ENCODE measurements at places on chromosomes 7 and 10. TPM values are rescaled to one million over a fixed set of nuclear protein-coding genes. Genes with fewer than 3 reads are reported as not detected.

DNA sequence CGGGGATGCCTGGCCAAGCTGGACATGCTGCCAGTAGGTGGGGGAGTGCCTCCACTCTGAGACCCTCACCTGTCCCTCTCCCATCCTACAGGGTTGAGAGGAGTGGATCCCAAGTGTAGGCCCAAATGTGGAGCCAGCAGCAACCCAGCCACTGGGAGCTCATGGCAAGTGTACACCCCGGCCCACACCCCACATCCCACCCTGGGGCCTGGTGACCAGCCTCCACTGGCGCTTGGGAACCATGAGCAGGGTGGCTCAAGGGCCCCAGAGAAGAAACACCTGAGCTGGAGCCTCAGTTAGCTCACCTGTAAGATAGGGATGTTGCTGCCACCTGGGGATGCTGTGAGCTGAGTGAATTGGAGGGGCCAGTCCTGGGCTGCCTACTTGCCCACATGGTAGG lies 10.4 kb upstream of the RET start:
- no peak for DNase-seq

REEP3 gene
- 47.1 TPM for total RNA-seq

DDX56 gene
- 84.3 TPM for total RNA-seq

- DNase-seq, result peak; percentile 75
Measured at GRCh38 chr10:62610649-62611229, 193.8 kb upstream of the ADO start.

DNA sequence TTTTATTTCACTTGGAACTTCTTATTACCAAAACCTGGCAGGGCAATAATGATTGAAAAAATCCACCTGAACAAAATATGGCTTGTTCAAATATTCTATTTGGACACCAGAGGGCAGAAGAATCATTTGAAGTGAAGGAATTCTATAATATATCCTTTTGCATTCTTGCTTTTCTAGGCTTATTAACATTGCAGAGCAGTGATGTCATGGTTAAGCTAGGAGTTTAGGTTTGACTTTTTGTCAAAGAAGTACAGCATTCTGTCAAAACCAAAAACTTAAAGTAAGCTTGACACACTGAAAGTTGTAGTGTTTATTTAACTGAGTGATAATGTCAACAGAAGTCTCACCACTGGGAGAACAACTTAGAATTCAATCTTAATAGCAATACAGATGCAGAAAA lies 156.0 kb downstream of the SEMA3D start:
- no peak for DNase-seq

CALCR gene
- not detected for total RNA-seq

PPP1R17 gene
- total RNA-seq, result 657 TPM

GPRIN2 gene
- 3.0 TPM for total RNA-seq

- no peak for DNase-seq
Measured at GRCh38 chr10:79387974-79388850, 40.9 kb downstream of the PPIF start.

DCLRE1A gene
- total RNA-seq, result 2.8 TPM

DNA sequence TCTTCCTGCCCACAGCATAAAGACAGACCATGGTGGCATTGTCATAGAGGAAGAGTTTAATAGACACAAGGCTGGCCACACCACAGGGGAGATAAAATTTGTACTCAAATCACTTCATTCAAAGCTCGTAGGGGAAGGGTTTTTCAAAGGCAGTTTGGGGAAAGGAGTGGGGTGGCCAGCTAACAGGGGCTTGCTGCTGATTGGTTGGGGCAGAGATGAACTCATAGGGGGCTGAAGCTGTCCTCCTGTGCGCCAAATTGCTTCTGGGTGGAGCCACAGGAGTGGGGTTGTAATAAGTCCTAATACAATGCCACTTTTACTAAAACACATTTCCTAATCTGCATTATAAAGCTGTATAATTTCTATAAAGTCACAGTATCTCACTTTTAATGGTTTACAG lies 22.5 kb downstream of the PDZD8 start:
- DNase-seq, result no peak

GRCh38 chr7:30347226-30348082 lies 63.1 kb downstream of the ZNRF2 start:
- no peak for DNase-seq

IL6 gene
- not detected for total RNA-seq

ZNF33B gene
- total RNA-seq, result 37.5 TPM

GRCh38 chr10:107031931-107032699 lies 132.4 kb downstream of the SORCS1 start:
- no peak for DNase-seq

GRCh38 chr7:40419806-40420205 lies 285.0 kb downstream of the SUGCT start:
- no peak for DNase-seq

- DNase-seq, result no peak
Measured at GRCh38 chr7:77360104-77360503, 56.0 kb downstream of the GSAP start.

BTBD16 gene
- 0.98 TPM for total RNA-seq

CHAT gene
- total RNA-seq, result 15.4 TPM

DNA sequence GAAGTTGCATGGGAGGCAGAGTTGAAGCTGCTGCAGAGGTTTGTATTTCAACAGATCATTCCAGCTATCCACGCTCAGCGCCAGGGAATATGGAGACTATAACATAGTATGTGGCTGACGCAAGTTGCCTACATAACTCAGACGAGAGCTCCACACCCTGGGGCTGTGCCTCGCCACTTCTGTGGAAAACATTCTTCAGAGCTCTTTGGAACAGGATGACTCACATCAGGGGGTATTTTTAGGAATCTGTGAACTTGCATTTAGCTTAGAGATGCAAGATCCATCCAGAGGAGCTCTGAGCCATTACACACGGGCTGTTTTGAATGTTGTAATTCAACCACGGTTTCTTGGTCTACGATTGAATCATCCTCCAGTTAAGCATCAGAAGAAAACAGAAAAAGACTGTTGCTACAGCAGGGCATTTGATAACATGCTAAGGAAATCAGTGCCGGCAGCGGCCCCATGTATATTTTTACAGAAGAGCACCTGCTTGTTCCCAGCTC lies 481.5 kb upstream of the AKR1E2 start:
- no peak for DNase-seq

DNA sequence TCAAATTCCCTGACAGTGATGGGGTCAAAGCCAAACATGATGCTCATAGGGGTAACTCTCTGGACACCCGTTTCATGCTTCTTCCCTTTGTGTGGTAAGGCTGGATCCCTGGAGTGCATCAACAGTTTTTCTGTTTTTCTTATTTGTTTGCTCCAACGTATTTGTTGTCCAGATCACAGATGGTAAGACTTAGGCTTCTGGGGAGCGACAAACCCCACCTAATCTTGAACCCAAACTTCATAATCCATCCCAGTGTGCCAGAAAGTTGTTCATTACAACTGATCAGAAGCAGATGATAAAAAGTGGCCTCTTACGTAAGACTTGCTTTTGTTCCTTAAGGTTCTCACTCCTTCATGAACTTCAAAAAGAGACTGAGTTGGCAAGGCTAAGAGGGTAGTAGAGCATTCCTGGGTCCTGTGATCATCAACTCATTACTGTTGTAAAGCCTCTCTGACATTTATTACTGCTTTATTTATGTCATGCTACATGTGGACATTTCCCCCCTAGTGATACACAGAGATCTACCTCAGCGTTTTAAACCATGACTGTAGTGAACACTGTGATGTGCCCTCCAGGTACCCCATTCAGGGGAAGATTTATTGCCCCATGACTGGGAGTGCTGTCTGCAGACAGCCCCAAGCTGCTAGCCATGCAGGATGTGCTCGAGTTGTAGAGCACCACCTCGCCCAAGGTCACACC lies 125.6 kb downstream of the CCDC71L start:
- DNase-seq, result no peak

DNA sequence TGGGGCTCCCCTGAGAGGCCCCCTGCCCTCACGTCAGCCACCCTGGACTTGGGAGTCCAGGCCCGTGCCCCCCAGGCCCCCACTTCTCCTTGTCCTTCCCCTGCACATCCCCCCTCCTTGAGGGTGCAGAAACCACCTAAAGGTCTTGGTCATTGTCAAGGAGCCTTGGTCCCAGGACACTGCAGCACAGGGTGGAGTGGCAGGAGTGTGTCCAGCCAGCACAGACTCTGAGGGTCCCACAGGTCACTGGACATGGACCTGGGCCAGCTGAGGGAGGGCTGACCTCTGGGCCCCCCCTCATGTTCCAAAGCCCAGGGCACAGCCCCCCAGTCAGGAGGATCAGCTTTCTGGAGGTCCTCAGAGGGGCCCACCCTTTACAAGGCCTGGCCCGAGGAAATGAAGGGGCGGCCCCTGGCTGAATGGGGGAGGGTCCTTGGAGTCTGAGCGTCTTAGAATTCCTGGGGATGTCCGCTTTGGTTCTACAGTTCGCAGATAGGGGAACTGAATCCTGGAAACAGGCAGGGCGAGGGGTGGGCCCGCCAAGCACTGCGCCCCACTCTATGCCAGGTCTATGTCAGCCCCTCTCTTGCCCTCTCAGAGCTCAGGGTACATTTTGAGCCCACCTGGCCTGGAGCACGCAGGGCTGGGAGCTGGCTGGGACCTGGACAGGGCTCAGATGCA lies 54.0 kb downstream of the PWWP2B start:
- DNase-seq, result peak; percentile 21

CALY gene
- 19.8 TPM for total RNA-seq

C10orf62 gene
- total RNA-seq, result not detected

DNA sequence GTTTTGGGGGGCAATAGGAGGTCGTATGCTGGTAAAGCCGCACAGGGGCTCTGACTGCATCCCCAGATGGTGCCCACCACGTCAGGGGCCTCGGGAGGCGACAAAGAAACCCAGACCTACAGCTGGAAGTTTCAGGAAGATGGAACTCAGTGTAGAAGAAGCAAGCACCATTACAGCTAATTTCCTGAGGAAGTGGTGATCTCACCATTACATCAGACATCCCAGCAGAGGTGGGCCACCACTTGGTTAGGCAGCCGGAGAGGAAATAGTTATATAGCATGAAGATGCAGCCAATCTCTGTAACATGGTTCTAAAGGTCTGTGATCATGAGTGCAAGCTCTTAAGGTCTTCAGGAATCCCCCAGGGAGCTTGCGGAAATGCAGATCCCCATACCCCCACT lies 127.3 kb upstream of the PCBD1 start:
- DNase-seq, result no peak

GRCh38 chr10:51308116-51308515 lies 233.8 kb downstream of the PRKG1 start:
- no peak for DNase-seq

DNA sequence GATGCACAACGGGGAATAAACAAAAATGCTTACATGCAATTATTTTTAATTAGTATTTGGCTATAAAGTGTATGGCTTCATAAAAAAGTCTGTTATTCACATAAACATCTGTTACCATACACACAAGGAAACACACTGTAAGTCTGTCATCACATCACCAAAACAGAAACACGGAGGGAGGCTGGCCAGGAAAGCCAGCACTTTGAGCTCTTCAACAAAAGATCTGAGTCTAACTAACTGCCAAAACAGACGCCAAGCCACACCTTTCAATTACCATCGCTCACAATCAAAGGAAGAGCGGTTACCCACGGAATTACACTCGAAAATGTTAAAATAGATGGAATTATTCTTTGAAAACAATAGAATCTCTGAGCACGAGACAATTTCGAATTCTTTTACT lies 49.2 kb upstream of the MGMT start:
- DNase-seq, result no peak
